Activated T-helper 17 cell treated with anti-CD3 and anti-CD28 coated beads, Interleukin-2, amount 50 U/mL, for 72 hours (primary cell): ENCODE measurements at places on chromosomes 6 and 20. TPM values are rescaled to one million over a fixed set of nuclear protein-coding genes. Genes with fewer than 3 reads are reported as not detected.

Gene ABHD16B
- 0.19 TPM for total RNA-seq

Gene LY86
- total RNA-seq, result not detected

Gene ZSWIM1
- total RNA-seq, result 16.0 TPM

Gene LATS1
- 21.5 TPM for total RNA-seq

Gene STMND1
- 0.71 TPM for total RNA-seq

Gene SMPD2
- 8.0 TPM for total RNA-seq

Gene TREM2
- total RNA-seq, result not detected

Gene PAQR8
- 5.7 TPM for total RNA-seq

- no peak for ATAC-seq
These were observed 173.2 kb upstream of the FOXA2 start for GRCh38 chr20:22757424-22758183.

- no peak for ATAC-seq
These were observed 500 bp downstream of the LTV1 start for GRCh38 chr6:143843677-143843999.

DNA sequence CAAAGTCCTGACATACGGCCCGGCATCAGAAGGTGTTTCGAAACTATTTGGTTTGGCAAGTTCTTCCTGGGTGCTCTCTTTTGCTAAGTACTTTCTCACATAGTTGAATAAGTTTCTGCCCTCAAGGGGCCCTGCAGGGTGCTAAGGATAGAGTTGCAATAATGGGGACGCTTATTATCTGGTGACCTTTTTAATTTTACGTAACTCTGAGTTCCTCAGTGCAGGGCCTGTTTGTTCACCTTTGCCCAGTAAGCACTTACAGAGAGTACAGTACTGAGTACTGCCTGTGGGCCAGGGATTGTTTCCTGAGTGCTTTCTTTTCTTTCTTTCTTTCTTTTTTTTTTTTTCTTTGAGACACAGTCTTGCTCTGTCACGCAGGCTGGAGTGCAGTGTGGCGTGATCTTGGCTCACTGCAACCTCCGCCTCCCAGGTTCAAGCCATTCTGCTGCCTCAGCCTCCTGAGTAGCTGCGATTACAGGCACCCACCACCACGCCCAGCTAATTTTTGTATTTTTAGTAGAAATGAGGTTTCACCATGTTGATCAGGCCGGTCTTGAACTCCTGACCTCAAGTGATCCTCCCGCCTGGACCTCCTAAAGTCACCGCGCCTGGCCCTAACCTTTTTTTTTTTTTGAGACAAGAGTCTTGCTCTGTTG, 4.5 kb upstream of the PXMP4 start:
- no peak for ATAC-seq

DNA sequence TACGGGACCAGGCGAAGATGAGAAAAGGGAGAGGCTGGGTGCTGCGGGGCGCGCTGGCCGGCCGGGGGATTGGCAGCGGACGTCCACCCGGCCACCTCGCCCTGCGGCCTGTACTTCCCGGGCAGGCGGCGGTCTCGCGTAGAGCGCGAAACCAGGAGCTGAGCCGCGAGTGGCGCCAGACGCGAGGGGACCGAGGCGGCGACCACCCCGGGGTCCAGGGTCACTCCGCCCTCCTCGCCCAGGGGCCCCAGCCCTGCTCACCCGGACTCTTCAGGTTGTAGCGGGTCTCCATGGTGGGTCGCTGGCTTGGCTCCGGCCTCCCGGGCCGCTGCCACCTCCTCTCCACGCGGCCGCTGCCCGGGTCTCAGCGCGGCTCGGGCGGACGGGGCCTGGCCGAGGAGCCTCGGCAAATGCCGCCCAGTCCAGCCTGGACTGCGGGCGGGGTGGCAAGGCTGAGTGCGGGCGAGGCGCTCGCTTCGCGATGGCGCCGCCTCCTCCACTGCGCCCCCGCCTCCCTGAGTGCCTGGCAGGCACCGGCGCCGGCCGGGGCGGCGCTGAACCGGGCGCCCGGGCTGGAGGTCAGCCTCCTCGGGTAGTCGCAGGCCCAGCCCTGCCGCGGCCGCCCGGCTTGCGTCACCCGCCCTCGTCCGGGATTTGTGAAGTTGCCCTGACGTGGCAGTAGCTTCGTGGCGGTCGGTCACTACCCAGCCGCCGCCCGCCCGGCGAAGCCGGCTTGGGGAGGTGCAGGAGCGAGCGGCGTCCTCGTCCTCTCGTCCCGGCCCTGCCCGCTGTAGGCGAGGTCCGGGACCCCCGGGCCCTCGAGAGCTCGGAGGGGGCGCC, at the start of gene UBE2J1:
UBE2J1 (minus strand) TSS at position 445 of the 840 bp plus-strand sequence; CDS start at position 292, 153 bp downstream.
- ATAC-seq, result peak; percentile 91

GRCh38 chr20:1783245-1783644, 112.0 kb upstream of the SIRPA start:
- ATAC-seq, result no peak

DNA sequence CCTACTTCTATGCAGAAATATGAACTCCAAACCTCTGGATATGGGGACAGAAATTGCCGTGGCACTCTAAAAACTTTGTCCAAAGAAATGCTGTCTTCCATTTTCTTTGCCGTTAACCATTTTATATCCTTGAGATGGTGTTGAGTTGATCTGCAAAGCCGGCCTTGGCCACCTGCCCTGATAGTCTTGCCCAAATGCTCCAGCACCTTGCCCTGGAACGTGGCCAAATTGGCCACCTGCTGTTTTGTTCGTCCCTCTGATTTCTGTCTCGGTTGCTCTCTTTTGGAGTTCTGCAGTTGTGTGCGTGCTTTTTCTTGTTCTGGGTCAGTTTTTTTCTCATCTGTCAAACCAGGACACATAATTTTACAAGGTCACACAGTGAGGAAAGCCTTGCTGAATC, 239.7 kb upstream of the GMDS start:
- no peak for ATAC-seq

DNA sequence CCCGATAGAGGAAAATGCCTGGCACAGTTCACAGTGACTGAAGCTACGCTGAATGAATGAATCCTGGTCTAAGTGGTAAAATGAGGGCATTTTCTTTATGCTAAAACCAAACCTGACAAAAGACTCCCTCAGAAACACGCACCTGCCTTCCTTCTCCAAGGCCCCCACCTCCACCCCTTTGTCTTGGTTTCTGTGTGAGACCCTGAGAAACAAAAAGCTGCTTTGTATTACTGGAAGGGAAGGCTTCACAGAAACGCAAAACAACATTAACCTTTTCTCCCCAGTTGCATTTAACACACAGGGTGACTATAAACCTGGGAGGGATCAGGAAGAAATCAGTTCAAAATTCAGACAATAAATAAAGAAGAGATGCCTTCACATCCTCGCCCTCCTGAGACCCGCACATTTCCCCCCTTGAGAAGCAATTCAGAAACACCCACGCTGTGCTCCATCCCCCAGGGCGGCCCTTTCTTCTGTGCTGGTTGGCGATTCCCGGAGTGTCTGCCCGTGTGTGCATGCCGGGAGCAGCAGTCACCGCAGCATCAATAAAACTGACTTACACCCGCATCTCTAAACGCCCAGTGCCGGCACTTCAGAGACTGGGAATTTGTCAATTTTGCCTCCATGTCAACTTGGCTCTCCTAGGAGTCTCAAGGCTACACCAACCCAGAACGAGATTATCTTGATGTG, 67.2 kb upstream of the TRAF3IP2 start:
- no peak for ATAC-seq

DNA sequence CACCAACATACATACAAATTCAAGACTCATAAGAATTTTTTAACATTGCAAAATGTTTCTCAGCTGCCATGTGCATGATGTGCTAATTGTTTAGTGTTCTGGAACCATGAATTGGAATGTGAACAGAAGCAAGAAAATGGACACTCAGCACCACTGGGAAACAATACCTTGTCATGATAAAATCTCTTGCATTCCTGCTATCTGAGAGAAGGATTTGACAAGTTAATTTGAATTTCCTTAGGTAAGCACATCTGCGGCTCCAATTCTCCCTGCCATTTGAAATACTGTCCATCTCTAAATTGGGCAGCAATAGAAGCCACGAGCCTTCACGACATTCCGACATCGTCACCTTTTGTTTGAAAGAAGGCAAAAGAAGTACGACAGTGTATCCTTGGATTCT, 1104.6 kb upstream of the MAP3K7 start:
- no peak for ATAC-seq

- no peak for ATAC-seq
These were observed 8.5 kb downstream of the MTCH1 start for GRCh38 chr6:36977470-36977941.

- ATAC-seq, result no peak
These were observed 6.9 kb upstream of the SYNDIG1 start for GRCh38 chr20:24462460-24463010.

GRCh38 chr20:6719369-6719721, 48.1 kb upstream of the BMP2 start:
- ATAC-seq, result no peak

DNA sequence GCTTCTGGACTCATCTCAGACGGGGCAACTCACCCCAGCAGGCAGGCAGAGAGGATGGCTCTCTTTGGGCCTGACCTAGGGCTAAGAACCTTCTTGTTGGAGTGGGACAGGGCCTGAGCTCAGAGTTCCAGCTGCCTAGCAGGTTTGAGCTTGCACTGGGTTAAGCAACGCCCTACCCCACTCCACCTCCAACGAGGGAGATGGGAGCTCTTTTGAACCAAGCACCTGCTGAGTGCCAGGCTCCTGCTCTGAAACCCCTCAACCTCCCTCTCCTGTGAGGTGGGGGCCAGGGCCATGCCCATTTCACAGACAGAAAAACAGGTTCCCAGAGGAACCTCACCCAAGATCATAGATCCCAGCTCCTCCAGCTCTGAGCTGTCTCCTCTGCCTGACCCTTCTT, 54.3 kb downstream of the SNAI1 start:
- no peak for ATAC-seq

- no peak for ATAC-seq
These were observed 13.2 kb upstream of the ATXN1 start for GRCh38 chr6:16774437-16774836.

- no peak for ATAC-seq
These were observed 77.6 kb downstream of the MLIP start for GRCh38 chr6:54188846-54189245.

- ATAC-seq, result no peak
These were observed 38.5 kb downstream of the DLGAP4 start for GRCh38 chr20:36344517-36345132.

- no peak for ATAC-seq
These were observed 119.5 kb downstream of the SCAF8 start for GRCh38 chr6:154852687-154853086.

DNA sequence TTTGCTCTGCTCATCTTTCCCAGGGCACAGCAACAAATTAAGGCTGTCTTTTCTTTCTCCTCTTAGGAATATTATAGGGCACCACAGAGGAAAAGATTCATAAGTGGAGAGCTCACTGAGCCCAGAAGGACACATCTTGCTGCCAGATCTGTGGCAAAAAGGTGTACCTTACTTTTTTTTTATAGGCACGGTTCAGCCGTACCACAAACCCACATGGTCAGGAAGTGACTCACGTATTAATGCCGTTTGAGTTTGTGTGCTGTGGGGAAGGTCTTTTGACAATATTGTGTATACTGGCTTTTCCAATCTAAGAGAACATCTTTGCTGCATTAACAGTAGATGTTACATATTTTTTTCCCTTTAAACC, 28.4 kb downstream of the PAQR8 start:
- ATAC-seq, result peak; percentile 57

GRCh38 chr20:50826121-50826520, 31.3 kb downstream of the BCAS4 start:
- ATAC-seq, result no peak

- no peak for ATAC-seq
These were observed 107.4 kb upstream of the TENT5A start for GRCh38 chr6:81859884-81860283.

GRCh38 chr6:163816441-163816840, 401.9 kb downstream of the QKI start:
- ATAC-seq, result no peak

DNA sequence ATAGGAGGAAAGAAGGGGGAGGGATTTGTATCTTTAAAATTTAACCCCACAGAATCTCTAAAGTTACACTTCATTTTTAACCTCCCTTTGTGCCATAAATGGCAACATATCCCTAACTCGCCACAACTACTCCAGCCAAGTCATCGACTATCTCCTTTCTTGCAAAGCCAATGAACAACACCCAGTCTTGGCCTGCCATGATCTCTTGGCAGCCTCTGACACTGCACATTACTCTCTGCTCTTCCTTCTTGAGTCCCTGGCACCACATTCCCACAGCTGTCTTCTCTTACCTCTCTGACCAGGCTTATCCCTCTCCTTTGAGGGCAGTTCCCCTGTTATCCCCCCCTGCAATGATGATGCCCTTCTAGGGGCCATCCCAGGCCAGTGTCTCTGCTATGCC, 42.5 kb downstream of the MBOAT1 start:
- no peak for ATAC-seq

GRCh38 chr6:158067436-158068015, 85.9 kb downstream of the SYNJ2 start:
- ATAC-seq, result no peak

DNA sequence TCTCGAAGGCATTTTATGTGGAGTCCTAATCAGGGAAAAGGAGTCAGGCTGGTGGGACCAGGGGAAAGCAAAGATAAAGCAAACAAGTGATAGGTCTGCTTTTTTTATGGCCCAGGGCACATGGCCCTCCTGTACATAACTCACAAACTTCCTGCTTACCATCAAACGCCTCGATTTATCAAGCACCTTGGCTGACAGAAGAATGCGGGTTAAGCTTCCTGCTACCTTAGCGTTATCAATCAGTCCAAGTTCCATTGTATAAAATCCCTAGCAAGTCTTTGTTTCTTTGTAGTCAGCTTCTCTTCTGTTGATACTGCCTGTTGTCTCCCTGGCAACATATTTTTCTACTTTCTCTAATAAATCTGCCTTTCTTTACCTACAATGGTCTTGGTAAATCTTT, 4.1 kb upstream of the TRIM27 start:
- no peak for ATAC-seq
